Right ventricle myocardium inferior (tissue), 1 donor: ENCODE measurements at places on chromosomes 16 and 17. TPM values are rescaled to one million over a fixed set of nuclear protein-coding genes. Genes with fewer than 3 reads are reported as not detected.
A peak's percentile ranks its signal among the peaks of the same experiment; 100 is the strongest.

CA7 gene
- not detected for total RNA-seq

DNA sequence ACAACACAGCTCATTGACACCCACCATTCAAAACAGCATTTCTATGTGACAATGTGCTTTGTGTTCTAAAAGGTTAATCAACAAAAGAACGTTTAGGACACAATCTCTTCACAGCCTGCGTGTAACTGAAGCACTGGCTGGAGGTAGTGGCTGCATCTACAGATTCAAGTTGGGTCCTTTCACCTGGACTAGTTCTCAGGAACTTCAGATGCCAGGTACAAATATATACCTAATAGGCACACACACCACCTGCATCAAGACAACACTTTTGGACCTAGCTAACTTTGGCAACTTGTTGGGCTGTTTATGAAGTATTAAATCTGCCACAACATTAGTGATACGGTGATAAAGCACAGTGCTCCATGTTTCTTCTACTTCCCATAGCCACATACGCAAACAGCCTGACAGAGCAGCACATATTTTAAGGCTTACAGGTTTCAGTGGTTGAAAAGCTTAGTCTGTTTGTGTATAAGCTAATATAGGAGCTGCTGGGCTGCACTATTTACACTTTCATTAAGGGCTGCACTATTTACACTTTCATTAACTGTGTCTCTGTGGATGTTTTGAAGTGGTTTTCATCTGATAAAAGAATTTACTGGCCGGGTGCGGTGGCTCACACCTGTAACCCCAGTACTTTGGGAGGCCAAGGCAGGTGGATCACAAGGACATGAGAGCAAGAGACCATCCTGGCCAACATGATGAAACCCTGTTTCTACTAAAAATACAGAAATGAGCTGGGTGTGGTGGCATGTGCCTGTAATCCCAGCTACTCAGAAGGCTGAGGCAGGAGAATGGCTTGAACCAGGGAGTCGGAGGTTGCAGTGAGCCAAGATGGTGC lies 132.6 kb downstream of the PARN start:
- no peak for DNase-seq

DNA sequence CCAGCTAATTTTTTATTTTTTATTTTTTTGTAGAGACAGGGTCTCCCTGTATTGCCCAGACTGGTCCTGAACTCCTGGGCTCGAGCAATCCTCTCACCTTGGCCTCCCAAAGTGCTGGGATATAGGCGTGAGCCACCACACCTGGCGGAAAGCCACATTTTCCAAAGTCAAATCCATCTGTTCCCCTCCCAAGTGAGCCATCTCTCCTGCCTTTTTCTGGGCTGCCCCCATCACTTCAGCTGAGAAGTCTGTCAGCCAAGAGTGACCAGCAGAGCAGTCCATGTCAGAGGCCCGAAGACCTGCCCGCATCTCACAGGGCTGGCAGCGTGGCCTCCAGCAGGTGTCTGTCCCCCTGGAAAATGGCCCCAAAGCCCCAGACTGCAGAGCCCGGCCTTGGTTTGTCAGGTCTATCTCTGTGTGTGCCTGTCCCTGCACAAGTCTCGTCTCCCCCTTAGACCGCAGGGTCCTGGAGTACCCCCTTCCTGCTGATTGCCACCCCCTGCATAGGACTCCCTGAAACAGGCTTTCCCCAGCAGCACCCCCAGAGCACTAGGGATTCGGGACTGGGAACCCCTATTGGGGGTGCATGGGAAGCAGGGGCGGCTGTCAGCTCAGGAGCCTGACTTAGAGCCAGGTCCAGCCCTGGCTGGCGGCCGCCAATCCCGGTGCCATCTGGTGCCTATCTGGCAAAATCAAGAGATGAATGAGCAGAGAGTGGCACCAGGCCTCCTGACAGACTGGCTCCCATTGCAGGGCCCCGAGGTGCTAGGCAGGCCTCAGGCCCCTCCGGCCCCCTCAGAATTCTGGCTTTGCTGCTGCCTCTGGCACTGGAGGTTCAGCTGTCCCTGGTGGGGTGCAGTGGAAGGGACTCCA lies 7.8 kb downstream of the TTYH2 start:
- peak; percentile 45 for DNase-seq

- DNase-seq, result no peak
Observed at GRCh38 chr17:69907132-69907847, 167.7 kb upstream of the KCNJ16 start.

GPR142 gene
- not detected for total RNA-seq

DNA sequence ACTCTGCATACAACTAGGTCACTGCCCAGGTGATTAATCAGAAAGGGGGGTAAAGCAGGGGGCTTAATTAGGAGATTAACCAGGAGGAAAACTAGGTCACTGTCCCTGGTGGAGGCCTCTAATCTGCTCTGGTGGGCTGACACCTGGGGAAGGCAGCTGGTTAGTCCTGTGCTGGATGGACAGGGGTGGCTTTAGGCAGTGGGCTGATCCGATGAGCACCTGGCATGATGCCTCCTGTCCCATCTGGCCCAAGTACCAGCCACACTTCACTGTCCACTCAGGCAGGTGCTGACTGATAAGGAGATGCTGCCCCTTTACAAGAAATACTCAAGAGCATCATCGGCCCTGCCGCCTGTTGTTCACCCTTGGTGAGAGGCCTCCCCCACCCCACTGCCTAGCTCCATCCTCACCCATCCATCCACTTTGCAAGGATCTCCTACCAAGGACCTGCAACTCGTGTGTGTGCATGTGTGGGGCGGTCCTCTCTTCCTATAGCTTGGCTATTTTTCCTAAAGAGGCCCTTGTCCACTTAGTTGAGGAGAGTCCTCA lies 13.8 kb upstream of the RCVRN start:
- DNase-seq, result no peak

DNA sequence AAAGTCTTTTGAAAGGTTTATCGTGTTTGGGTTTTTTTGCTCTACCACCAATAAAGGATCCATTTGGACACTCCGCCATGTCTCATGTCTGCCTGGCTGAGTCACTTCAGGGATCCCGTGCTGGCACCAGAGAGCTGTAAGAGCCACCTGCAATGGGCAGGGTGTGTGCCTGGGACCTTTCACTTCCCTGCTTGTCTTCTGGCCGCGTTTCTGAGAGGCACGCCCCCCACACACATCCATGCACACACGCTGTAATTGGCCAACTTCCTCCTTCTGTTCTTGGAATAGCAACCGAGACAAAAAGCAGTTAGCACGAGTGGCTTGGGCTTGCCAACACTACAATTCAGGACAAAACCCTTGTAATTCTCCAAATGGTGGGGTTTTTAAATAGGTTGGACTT lies 9.8 kb upstream of the SOST start:
- DNase-seq, result no peak

CACNG5 gene
- not detected for total RNA-seq

DNA sequence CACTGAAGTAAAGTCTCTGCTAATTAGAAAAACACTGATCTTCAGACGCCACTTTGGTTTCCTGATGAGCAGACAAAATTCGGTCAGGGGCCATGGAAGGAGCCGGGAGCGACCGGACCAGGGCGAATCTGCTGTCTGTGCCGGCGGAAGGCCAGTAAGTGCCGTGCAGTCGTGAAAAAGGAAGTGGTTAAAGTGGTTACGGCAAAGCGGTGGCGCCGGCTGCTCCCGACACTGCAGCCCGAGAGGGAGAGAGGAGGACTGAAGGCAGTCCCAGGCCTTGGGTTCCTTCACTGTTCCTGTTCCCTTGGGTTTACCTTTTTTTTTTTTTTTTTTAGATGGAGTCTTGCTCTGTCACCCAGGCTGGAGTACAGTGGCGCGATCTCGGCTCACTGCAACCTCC lies 17.3 kb upstream of the HEXD start:
- peak; percentile 91 for DNase-seq

- no peak for DNase-seq
Observed at GRCh38 chr17:74387365-74388218, 20.3 kb downstream of the GPR142 start.

DNA sequence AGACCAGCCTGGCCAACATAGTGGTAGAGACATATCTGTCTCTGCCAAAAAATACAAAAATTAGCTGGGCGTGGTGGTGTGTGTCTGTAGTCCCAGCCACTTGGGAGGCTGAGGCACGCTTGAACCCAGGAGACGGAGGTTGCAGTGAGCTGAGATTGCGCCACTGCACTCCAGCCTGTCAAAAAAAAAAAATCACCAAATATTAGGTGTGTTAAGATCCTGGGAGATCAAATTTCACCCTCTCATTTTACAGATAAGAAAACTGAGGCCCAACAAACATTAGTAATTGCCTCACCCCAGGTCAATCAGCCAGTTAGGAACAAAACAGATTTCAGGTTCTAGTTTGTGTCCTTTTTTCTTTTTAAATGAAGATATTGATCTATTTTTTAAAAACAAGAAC lies 116.7 kb downstream of the MSI2 start:
- no peak for DNase-seq

FOXC2 gene
- 1.4 TPM for total RNA-seq

SOX8 gene
- total RNA-seq, result 0.89 TPM

- DNase-seq, result no peak
Observed at GRCh38 chr17:13352747-13353415, 248.8 kb downstream of the HS3ST3A1 start.

- no peak for DNase-seq
Observed at GRCh38 chr17:70225276-70225675, 55.9 kb downstream of the KCNJ2 start.

OTOP2 gene
- total RNA-seq, result not detected

DNA sequence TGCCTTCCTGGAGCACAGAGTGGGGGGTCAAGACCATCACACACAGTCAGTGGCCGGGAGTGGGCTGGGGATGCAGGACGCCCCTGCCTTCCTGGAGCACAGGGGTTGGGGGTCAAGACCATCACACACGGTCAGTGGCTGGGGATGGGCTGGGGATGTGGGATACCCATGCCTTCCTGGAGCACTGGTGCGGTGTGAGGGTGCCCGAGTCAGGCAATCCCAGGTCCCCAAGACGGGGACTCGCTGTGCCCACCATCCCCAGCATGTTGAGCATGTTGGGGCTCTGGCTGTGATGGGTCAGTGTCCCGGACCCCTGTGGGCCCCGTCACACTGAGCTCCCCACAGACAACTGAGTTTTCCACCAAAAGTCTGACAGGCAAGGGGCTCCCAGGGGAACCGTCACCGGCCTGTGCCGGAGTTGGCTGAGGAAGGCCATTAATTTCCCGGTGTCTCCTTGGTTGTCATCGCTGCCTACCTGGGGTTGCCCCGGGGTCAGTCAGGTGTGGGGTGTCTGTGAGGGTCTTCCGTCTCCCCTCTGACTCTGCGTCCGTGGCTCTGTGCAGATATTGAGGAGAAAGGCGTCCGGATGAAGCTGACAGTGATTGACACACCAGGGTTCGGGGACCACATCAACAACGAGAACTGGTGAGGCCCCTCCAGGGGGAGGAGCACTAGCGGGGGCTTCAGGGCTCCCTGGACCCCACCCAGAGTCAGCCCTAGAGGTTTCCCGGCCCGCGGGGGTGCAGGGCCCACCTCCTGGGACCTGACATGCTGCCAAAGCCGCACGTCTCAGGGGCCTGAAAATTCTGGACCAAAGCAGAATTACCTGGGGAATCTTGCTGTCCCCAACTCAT lies 347.1 kb downstream of the SEC14L1 start:
- DNase-seq, result peak; percentile 39

- DNase-seq, result no peak
Observed at GRCh38 chr17:19672009-19672750, 23.6 kb downstream of the ALDH3A2 start.

DNA sequence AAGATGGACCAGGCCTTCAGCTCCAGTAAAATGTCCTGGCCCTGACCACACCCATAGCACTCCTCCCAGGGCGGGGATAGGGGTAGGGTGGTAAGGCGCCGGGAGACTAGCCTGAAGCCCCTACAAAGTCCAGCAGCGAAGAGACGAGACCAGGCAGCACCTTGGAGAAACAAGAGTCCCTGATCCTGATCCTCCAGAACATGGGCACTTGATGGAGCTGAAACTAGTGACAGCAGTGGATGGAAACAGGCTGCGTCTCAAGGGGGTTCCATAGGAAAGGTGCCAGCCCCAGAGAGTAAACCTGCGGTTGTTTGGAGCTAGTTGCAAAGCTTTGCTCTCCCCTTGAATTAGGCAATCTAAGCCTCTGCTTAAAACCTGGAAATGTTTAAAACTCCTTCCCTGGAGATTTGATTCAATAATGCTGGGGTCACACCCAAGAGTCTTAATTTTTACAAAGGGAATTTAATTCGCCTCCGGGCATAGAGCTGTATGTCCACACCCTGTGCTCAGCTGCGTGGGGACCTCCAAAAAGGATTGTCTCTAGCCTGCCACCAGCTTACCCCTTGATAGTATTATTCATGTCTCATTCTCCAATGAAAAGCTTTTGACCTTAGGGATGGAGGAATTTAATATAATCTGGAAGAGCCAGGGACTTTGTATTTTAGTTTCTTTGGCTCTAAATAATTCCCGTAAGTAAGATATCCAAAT lies 258.6 kb downstream of the PMP22 start:
- no peak for DNase-seq

DNA sequence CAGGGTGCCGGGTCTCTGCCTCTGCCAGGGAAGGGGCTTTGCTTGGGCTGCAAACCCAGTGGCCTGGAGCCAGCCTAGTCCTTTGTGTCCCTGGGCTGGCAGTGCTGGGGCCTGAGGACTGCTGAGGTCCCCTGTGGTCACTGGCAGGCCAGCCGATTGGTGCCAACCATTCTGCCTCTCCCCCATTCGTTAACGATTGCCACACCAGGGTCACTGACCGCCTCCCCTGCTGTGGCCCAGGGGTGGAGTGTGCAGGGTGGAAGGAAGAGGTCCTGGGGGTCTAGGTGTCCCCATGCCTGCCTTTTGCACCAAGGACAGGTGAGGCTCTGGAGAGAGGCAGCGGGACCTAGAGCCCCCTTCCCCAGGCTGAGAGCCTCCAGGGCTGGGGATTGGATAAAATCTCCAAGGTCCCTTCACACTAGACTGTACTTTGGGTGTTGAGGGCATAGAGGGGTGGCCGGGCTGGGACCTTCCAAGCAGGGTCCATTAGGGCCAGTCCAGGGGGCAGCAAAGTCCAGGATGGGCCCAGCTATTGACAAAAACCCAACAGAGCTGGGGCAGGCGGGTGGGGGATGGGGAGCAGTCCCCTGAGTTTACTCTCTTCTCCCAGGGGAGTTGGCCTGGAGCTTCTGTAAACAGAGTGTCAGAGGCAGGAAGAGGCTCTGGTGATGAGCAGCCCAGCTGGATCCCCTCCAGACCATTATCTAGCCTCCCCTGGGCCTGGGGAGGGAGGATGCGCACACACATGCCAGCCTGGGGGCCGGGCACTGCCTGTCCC lies 1.1 kb downstream of the VASN start:
- no peak for DNase-seq
